SK-MEL-5 (cell line): ENCODE measurements at places on chromosomes 16 and 17.

DNA sequence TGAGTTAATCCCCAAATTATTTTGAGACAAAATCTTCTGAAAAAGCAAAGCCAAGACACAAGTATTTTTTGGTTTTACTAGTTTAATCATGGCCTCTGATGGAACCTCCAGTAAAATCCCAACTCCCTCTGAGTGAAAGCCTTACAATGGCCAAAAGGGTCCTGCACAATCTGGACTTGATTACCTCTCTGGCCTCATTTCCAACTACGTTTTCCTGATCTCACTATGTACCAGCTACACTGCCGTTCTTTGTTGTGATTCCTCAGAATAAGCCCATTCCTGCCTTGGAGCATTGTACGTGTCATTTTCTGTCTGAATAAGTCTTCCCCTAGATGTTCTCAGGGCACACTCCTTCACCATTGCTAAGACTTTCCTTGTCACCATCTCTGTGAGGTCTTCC is 37.3 kb downstream of the SPOP start:
- no peak for DNase-seq

GRCh38 chr16:576823-577201 is 7.0 kb downstream of the PIGQ start:
- no peak for DNase-seq

GRCh38 chr16:15498427-15499175 is 64.2 kb downstream of the BMERB1 start:
- peak; percentile 24 for DNase-seq

DNA sequence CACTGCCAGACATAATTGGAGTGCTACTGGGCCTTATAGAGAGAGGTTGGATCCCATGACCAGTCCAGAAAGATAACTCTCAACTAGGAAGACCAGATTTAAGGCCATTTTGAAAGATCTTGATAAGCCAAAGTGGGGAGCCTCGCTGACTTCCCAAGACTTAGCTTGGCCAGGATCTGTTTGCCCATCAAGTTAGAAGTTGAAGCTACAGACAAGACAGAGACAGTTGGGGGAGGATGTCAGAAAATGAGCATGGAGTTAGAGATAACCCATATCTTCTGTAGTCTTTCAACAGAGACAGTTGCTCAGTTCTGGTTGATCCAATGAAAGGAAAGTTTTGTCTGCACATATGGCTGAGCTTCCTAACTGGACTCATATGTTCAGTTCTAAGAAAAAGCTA is 267.4 kb downstream of the HS3ST3A1 start:
- DNase-seq = no peak

DNA sequence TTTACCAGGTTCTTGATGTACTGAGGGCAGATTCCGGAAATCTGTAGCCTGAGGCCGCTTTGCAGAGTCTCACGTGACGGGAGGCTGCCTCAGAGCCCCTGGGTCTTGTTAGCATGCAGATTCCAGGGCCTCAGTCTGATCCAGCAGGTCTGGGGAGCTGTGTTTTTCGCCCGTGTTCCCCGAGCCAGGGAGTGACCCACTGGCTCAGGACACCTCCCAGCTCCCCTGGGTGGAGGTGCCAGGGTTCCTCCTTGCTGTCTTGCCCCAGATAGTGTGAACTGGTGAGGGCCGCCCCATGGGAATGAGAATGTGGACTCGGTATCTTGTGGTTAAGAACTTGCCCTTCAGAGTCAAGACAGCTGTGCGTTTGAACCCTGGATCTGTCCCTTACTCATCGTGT is 98.6 kb downstream of the OR1D5 start:
- DNase-seq = no peak
